ENCODE measurements at places on chromosomes 2 and 18.

DNA sequence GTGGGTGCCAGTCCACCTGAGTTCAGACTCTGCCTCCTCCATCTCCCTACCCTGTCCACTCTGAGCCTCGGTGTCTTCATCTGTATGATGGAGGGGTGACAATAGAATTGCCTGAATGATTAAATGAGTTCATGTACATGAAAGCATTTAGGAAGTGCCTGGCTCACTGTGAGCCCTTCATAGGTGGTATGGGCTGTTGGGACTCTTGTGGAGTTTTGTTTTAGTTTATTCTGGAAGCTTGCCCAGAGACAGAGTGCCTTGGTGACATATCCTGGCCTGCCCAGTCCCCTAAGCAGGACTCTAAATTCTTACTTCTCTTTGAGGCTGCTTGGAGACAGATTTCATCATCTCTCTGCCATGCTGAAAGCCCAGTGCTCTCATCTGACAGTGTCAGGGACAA lies 24.5 kb upstream of the GIGYF2 start:
- no peak for DNase-seq

DNA sequence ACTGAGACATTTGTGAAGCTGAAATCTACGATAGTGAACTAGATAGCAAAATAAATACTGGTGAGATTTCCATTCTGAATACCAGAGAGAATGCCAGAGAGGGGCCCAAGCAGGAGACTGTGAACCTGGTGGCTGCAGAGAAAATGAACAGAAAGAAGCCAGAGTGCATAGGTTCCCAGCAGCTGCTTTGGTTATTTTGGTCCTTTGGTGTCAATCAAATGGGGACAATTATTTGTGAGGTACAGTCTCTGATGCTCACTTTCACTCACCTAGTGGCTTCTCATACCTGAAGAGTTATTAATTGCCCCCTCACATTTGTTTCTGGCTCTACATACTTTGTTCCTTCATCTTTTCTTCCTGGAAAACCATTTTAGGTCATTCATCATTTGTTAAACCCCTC lies 812.1 kb downstream of the CPS1 start:
- no peak for DNase-seq

GRCh38 chr2:232350804-232351685 lies 27.5 kb upstream of the ALPP start:
- no peak for DNase-seq

DNA sequence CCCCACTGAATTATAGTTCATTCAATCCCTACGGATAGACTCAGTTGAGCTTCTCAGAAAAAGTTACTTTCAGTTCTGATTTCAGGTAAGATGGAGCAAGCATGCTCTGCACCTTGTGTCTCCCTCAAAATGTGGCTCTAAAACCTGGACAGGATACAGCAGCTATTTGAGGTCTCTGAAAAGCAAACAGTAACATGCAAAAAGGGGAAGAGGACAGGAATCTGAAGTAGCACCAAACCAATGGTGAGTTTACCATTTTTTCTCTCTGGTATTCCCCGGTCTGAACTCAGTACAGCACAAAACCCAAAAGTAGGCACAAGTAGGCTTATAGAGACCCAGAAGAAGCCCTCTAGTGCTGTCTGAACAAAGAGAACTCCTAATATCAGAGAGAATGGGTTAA lies 34.1 kb downstream of the LANCL1 start:
- DNase-seq = no peak

GRCh38 chr2:108594982-108595464 lies 60.8 kb downstream of the LIMS1 start:
- no peak for DNase-seq

- DNase-seq = no peak
Measured at GRCh38 chr18:42185486-42185885, 230.5 kb downstream of the PIK3C3 start.

DNA sequence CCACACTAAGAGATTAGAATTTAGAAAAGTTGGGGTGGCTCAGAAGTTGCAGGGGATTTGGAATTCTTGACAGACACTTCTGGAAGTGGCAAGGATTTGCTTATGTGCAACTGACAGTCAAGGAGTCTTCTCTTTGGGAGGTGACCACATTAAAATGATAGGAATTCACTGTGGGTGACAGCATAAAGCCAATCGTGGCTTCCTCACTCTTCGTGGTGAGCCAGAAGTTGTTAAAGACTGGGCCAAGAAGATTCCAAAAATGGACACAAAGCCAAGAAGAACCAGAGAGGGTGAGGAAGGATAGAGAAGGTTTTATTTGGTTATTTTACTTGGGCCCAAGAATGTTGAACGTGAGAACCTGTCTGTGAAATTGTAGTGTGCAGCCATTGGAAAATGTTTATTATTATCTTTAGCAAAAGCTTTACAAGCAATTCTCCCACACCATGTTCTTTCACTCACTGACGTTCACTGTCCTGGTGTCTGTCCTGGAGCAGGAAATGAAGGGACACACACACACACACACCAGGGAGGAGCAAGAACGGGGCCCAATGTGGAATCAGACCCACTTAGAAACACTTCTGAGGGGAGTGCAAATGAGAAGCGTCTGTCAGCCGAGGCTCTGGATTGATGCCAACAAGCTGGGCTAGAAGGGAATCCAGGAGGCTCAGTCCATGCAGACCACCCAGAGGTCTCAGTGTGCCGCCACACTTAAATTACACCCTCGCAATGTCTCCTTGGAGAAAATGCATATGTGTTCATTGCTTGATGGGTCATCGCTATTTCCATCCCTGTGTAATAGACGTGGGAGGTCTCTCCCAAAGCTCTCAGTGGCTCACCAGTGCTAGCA lies 37.2 kb downstream of the STEAP3 start:
- DNase-seq = no peak

GRCh38 chr18:75088021-75088506 lies 120.9 kb downstream of the PTGR3 start:
- DNase-seq = no peak

DNA sequence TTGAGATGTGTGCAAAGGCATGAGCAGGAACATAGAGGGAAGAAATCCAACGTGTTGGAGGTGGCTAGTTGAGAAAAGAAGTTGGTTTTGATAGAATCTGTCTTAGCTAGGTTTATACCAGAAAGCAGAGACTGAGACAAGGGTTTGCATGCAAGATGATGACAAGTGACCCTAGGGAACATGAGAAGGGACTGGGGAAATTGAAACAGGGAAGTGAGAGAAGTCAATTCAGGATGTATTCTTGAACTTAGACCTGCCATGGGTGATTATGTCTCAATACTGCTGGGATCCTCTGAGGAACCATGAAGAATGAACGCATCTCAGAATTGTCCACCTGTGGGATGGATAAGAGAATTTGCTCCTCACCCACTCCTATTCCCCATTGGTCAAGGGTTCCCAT lies 20.5 kb downstream of the IL36A start:
- DNase-seq = no peak

- no peak for DNase-seq
Measured at GRCh38 chr2:127034883-127035611, 71.9 kb downstream of the BIN1 start.

DNA sequence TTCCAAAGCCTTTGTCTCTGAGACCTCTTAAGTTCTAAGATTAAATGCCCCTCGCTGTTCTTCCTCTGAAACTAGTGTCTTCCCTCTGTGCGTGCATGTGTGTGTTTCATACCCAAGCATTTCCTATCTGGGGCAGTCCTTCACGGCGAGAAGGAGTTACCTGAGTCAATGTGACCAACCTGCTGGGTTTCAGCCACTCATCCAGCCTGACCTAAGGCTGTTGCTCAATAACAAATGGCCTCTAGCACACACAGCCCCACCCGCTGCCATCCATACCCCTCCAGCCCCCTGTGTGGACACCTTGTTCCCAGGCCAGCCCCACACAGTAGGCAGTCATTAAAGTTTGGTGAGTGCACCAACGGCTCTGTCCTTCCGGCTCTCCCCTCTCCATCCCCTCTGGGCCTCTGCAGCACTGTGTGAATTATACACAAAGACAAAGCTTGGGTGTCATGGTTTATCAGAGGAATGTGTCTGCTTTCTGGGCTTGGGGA lies 53.8 kb upstream of the FOSL2 start:
- no peak for DNase-seq

- DNase-seq = no peak
Measured at GRCh38 chr2:157903626-157904025, 27.5 kb upstream of the ACVR1 start.

DNA sequence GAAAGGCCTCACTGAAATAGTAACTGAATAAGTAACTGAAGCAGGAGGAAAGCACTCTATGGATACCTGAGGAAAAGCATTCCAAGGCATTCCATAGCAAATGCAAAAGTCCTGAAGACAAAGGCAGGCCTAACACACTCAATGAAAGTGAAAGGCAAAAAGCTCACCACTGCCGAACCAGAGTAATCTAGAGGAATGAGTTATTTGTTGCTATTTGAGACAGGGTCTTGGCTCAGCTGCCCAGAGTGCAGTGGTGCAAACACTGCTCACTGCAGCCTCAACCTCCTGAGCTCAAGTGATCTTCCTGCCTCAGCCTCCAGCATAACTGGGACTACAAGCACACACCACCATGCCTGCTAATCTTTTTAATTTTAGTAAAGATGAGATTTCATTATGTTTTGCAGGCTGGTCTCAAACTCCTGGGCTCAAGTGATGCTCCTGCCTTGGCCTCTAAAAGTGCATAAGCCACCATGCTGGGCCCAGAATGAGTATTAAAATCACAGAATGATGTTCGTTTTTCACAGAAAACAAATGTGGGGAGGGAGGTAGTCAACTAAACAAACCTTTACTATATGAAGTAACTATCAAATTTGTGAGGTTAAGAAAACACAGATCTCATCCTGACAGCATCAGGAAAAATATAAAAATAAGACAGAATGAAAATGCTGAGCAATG lies 17.9 kb downstream of the PIAS2 start:
- no peak for DNase-seq

DNA sequence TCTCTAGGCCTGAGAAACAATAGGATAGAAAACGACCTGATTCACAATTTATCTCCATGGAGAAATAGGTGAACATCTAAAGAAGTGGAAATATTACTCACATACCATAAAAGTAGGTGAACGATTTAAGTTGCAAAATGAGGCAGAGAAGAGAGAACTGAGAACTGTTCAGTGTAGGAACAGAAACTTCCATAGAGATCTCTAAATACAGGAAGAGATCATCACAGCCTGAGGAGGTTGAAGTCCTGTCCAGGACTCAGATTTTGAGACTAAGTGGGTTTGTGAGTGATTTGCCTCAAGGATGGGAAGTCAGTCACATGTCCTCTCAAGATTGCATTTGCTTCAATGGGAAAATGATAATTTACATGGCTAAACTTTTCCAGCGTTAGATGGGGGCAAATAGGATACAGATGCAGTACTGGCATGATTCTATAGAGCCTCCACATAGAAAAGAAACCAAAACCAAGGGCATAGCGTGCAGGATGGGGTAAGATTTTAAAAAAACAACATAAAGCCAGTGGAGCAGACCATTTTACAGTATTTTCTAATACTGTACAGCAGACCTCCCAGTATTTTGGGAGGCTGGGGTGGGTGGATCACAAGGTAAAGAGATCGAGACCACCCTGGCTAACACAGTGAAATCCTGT lies 68.8 kb downstream of the MEP1B start:
- no peak for DNase-seq

- no peak for DNase-seq
Measured at GRCh38 chr2:37394796-37395555, 50.5 kb downstream of the QPCT start.

GRCh38 chr2:69166812-69167468 lies 154.0 kb downstream of the ANTXR1 start:
- DNase-seq = peak; percentile 78

DNA sequence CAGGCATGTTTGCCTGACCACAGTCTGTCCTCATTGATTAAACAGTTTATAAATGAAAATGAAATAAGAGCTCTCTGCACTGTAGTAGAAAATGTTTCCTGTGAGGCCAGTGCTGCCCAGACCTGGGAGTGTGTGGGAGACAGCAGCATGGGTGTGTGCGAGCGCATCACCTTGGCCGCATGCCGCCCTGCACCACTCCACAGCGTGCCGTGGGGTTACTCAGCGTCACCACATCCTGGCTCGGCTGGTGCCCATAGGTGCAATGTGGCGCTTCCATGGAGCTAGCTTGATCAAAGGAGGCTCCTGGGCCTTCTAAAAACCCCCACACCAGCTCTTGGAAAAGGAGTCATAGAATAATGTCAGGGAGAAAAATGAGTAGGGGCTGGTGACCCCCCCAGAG lies 76.0 kb upstream of the EPC2 start:
- DNase-seq = no peak

GRCh38 chr2:133605011-133605765 lies 36.9 kb upstream of the NCKAP5 start:
- no peak for DNase-seq

- DNase-seq = no peak
Measured at GRCh38 chr2:223315813-223316212, 263.8 kb downstream of the KCNE4 start.

DNA sequence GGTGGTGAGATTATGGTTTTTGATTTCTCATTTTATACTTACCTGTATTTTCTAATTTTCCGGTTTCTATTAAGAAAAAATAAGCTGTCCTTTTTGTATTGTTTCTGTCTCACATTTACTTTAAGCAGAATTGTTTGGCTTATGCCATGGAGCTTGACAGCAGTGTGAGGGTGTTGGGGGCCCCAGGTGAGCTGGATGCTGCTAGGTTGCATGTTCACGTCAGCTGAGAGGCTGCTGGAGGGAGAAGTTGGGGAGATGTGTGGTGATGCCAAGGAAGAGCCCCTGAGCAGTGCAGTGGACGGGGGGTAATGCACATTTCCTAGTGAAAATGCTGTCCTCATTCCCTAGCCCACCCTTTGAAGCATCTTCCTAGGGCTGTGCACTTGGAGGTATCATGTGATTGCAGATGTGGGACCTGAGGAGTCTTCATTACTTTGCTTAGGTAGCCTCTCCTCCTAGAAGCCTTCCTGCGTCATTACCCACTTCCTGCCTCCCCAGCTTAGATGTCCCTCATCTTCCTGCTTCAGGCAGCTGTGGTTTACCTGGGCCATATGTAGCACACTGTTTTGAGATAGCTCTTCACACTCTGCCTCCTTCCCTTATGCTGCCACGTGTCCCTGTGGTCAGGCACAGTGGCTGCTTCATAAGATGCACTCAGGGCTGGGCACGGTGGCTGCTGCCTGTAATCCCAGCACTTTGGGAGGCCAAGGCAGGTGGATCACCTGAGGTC lies 16.2 kb downstream of the ATG16L1 start:
- no peak for DNase-seq

DNA sequence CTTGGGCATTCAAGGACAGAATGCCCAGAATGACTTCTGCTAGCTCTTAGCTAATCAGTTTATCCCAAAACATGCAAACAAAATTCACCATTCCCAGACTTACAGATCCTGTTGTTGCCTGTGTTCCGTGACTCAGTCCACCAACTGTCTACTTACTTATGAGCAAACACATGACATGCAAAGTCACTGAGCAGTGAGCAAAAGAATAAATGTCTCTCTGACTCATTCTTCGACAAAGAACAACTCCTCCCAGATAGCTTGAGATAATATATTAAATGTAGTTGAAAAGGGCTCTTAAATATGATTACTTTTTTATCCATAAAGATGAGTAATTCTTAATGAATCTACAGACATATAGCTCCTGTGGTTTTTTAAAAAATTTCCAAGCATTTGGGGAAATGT lies 9.0 kb upstream of the CREG2 start:
- no peak for DNase-seq

- DNase-seq = peak; percentile 91
Measured at GRCh38 chr2:24342110-24342910, 18.0 kb downstream of the ITSN2 start.
